ENCODE measurements at places on chromosomes 3 and 15.
A peak's percentile ranks its signal among the peaks of the same experiment; 100 is the strongest.

GRCh38 chr3:13571831-13572750, 23.2 kb downstream of the FBLN2 start:
- DNase-seq = no peak

DNA sequence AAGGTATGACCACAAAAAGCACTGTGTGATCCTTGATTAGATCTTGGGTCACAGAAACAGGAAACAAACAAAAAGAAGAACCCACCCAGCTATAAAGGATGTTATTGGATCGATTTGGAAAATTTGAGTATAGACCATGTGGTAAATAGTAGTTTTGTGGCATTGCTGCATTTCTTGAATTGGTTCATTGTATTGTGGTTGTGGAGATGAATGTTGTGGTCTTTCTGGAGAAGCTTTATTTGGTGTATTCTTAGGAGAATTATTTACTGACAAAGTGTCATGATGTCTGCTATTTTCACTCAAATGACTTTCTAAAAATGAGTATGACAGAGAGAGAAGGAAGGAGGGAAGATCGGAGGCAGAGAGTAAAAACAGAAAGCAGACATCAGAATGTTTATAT, 406.2 kb downstream of the CNTN4 start:
- DNase-seq = no peak

- no peak for DNase-seq
Observed at GRCh38 chr3:56939834-56940233, 120.6 kb upstream of the SPATA12 start.

DNA sequence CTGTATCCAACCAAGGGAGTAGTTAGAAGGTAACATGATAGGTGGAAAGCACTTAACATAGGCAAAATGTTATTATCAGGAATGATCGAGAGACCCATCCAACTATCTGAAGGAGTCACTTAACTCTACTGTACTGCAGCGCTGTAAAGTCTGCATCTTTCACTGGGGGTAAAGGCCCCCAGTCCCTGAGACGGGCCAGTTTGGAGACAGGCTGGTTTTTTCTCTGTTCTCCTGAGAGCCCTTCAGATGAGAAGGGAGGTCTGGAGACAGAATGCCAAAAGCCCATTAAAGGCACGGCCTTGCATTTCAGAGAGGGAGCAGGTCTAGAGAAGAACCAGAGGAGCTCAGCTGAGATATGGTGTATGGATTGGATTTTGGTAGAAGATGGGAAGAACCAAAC, 71.3 kb upstream of the CGNL1 start:
- no peak for DNase-seq

- DNase-seq = no peak
Observed at GRCh38 chr3:184429786-184430185, 49.9 kb downstream of the CHRD start.

DNA sequence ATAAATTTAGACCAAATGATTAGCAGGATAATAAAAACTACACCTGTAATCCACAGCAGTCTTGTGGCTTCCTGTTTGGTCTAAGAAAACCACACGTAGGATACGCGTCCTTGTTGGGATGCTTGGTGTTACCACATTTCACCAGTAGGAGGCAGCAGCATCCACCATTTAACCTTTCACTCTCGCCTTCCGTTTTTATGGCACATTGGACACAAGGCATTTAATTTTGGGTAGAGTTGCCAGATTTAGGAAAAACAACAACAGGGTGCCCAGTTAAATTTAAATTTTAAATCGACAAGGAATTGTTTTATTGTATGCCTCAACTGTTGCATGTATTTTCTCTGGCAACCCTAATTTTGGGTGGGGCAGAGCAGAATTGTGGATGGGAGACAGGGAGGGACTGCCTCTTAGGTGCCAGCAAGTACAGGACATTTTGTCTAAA, 6.3 kb downstream of the LRRC31 start:
- peak; percentile 76 for DNase-seq
